ENCODE measurements at places on chromosomes 6 and 20.
A peak's percentile ranks its signal among the peaks of the same experiment; 100 is the strongest.

GRCh38 chr20:50417023-50417329 lies 93.2 kb upstream of the PTPN1 start:
- DNase-seq: no peak

DNA sequence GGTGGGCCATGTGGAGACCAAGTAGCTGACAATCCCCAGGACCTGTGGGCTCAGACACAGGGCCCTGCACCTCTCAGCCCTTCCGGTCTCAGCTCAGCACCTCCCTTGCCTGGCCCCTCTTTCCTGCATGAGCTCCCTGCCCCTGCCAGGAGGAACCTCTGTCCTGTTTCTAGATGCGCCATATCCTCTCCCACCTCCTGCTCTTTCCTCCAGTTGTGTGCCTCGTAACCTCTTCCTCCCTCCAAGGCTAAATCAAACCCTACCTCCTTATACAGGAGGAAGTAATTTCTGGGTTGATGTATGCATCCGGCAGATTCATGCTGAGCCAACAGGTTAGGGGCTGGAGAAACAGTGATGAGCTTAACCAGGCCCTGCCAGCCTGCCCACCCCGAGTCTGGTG lies 30.9 kb downstream of the ITPR3 start:
- no peak for DNase-seq

GRCh38 chr20:9958693-9959092 lies 76.1 kb upstream of the ANKEF1 start:
- no peak for DNase-seq

GRCh38 chr6:117191448-117191847 lies 73.9 kb upstream of the VGLL2 start:
- no peak for DNase-seq

DNA sequence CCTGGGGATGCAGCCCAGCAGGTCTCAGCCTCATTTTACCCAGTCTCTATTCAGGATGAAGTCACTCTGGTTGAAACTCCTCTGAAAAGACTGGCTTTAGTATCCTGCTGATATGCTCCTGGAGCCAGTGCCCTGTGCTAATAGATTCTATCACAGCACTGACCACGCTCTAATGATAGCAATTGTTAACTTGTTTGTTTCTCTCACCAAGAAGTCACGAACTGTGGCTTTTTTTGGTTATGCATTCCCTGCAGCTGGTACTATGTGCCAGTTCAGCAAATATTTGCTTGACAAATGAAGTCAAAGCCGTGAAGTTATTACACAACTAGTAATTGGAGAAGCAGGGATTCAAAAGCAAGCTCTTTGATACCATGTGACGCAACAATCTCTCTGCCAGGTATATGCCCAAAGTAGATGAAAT lies 754.6 kb downstream of the KIF16B start:
- no peak for DNase-seq

- peak; percentile 27 for DNase-seq
Observed at GRCh38 chr20:13863244-13863643, 78.4 kb downstream of the NDUFAF5 start.
